Activated effector memory CD4-positive, alpha-beta T cell treated with Interleukin-2 at 50 U/mL for 16 hours (primary cell): ENCODE measurements at places on chromosomes 1 and 21.

DNA sequence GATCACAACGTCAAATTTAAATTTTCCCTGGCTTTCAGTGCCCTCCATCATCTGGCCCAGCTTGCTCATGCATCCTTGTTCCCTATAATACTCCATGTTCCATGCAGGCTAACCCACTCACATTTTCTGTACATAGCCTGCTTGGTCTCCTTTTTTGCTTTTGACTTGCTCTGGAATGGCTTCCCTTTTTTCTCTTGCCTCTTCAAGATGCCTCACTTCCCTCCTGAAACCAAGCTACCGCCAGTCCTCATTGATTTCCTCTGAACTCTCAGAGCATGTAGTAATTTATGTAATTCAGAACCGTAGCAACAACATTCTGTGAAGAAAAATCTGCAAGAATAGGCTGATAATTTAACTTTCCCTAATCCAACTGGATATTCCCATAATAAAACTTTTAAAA is 10.3 kb downstream of the CAP1 start:
- DNase-seq, result no peak

GRCh38 chr1:110174961-110175360 is 24.7 kb downstream of the SLC6A17 start:
- DNase-seq, result no peak

DNA sequence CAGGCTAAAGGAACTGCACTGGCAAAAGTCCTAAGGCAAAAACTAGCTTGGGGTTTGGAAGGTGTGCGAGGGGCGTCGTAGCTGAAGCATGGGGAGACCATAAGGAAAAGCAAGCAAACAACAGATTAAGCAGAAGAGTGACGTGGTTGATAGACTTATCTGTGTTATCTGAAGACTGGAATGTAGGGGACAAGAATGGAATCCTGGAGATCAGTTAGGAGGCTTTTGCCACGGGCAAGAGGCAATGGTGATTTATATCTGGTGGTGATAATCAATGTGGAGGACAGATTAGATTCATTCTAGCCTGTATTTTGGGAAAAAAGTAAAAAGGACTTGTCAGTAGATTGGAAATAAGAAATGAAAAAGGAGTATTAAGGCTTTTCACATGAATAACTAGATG is 97.4 kb downstream of the ITSN1 start:
- no peak for DNase-seq

DNA sequence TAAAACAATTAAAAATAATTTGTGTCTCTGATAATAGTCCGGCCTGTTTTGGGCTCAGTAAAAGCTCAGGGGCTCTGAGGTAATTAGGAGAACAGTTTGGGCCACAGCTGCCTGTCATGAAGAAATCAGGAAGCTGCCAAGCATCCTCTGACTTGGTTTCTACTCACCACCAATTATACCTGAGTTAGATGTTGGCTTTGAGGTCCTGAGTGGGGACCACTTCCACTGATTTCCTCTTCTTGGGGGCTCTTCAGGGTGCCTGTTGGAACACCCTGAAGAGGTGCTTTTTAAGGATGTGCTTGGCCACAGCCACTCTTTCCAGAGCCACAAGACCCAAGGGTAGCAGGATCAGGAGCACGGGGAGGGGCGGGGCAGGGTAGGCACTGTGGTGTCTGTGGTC is 10.9 kb downstream of the SLC6A17 start:
- DNase-seq, result no peak

DNA sequence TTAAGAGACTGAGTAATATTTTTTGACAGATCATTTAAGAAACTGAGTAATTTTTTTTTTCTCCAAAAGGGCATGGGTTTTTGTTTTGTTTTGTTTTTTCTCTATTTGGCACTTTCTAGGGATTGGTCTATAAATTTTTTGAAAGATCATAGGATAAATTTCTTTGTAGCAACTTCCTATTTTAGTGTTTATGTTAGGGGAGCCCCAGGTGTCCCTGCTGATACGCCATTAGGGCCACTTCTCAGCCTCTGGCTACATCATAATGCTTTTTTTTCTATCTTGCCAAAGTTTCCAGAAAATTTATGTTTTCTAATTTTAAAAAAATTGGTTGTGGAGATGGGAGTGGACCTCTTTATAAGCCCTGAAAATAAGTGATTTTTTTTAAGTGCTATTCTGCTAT is 2.6 kb downstream of the GABPA start:
- no peak for DNase-seq

DNA sequence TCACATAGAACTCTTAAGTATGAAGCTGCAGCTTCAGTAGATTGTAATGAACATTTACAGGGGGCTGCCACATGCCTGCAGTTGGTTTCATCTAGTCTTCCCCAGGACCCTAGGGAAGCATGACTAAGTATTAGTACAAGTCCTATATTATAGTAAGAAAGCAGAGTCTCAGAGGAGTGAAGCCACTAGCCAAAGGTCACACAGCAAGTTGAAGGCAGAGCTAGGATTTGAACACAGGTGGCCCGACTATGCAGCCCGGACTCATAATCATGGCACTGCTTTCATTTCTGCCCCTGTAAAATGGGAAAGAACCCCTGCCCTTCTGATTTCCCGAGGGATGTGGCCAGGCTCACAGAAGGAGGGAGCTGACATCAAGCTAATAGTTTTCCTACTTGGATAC is 8.4 kb upstream of the CRYBG2 start:
- DNase-seq, result no peak

GRCh38 chr1:22818061-22818770 is 107.6 kb downstream of the EPHB2 start:
- no peak for DNase-seq

GRCh38 chr1:211331011-211331709 is 4.5 kb downstream of the TRAF5 start:
- DNase-seq, result no peak

GRCh38 chr1:61844006-61844405 is 101.7 kb downstream of the PATJ start:
- DNase-seq, result no peak

DNA sequence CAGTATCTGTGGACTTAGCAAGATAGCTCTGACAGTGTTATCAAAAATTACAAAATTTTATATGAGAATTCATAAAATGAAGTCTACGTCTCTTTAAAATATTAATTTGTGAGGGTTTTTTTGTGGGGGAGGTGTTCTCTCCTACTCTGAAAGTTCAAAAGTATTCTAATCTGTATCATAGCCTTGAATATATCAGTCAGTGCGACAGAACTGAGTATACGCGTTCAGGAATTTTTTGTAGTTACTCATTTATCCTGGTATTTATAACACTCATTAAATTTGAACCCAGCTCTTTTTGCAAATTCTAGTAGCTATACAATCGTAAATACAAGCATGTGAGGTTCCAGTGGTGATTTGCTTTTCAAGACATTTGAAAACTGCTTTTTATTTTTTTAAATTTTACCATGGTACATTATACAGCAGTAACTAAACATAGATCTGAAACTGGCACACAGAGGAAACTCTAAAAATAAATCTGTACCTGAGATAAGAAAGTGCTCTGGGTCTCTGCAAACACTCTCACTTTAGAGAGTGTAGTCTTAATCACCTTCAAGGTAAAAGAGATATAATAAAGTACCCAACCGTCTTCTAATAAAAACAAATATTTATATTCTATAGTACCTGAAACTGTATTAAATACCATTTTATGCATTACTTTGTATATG is 178.4 kb upstream of the ADAMTS5 start:
- DNase-seq, result no peak

DNA sequence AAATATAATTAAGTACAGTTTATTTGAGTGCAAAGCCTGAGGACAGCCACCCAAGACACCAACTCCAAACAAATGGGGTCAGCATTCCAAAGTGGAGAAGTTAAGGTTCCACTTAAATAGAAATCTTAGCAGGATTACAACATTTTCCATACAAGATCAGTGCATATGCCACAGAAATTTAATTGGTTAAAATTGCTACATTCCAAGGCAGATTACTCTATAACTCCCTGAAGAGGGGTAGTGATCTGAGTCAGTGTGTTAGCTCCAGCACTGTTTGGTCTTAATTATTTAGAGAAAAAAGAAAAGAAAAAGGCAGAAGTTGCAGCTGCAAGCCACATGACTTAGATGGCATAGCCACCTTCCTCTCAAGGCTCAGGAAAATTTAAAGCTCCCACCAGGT is 297.5 kb downstream of the HHIPL2 start:
- no peak for DNase-seq

DNA sequence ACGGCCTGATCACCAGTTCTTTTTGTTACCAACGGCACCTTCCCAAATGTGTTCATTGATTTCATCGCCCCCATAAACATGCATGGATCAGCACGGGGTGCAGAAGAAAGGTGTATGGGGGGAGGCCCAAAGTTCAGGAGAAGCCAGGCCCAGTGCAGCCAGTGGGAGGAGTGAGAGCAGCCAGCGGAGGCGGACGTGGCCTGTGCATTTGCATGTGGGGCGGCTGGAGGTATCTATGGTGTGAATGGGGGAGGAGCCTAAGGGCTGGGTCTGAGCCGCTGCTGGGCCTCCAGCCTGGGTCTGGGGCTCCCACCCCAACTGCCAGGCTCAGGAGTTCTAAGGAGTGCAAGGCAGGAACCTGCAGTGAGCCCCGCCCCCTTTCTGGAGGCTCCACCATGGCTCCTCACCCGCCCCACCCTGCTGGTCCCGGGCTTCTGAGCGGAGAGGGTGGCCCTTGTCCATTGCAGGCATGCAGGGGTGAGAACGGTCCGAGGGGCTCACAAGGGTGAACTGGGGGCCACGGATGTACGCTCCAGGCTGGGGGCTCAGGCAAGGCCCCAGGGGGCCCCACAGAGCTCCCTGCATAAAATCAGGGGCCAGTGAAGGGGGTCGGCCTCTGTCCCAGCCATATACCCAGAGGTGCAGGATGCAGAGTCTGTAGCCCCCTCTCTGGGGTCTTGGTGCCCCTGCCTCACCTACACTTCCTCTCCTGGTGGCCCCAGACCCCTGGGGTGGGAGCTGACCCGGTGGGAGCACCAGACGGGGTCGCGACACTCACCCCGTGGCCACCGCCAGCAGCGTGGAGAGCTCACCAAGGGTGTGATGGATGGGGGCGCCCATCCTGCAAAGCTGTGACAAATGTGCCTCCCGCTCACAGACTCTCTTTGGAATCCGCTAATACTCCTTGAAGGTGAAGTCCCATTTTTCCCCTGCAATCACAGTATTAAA is 31.3 kb upstream of the TTC34 start:
- DNase-seq, result no peak

GRCh38 chr1:30764396-30764795 is 6.8 kb upstream of the LAPTM5 start:
- no peak for DNase-seq

DNA sequence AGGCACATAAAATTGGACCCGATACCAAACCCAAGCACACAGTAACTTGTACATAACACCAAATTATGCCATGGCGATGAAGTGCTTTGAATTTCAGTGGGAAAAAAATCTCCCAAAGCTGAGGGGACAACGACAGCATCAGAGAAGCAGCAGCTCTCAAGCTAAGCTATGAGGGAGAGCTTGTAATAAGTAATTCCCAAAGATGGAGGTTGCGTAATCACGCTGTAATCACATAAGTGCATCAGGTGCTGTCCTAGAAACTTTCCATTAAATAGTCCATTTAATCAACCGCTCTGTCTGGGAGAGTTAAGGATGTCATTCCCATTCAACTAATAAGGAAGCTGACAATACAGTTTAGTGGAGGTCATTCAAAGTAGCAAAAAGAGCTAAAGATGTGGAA is 37.6 kb upstream of the KRTAP19-8 start:
- DNase-seq, result no peak

DNA sequence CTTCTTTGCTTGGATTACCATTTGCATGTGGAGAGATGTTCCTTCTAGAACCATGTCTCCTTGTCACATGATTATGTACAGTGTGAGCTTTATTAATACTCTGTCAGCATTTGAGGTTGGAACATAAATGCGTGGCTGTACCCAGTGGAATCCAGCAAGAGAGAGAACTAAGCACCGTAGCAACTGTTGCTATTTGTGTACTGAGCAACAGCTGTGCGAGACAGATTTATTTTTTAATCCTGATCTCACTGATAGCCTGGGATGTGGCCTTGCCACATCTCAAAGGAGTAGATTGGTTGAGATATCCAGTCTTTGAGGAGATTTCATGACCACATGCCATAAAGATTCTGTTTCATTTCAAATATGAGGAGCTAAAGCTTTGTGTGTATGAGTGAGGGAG is 43.4 kb downstream of the KIF1B start:
- DNase-seq, result no peak

DNA sequence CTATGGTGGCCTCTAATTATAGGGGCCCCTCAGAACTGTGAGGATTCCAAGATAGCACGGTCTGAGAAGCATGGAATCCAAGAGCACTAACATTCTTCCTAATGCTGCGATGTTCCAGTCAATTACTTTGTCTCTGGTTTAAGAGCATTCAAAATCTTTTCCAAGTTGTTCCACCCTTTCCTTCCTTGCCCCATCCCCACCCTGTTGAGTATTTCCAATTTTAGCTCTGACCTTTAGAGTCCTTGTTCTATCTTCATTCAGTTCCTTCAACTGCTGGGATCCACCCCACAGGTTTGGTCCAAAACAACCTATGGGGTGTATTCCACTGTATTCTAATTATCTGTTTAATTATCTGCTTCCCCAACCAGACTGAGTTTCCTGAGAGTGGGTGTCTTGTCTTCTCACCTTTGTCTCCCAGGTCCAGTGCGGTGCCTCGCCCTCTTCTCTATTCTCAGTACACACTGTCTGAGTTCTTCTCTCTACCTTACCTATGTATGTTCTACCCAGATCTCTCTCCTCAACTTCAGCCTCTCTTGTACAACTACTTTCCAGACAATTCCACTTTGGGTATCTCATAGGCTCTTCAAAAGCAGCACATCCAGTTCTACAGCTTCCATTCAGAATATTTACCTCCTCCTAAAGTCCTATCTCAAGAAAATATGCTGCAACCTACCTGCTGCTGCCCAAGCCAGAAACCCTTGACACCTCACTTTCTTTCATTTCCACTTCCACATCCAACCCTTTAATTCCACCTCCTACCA is 25.0 kb upstream of the BCL9 start:
- DNase-seq, result no peak

GRCh38 chr1:53519421-53519820 is 60.2 kb downstream of the DMRTB1 start:
- no peak for DNase-seq

GRCh38 chr1:171299342-171299741 is 14.6 kb upstream of the FMO4 start:
- no peak for DNase-seq

DNA sequence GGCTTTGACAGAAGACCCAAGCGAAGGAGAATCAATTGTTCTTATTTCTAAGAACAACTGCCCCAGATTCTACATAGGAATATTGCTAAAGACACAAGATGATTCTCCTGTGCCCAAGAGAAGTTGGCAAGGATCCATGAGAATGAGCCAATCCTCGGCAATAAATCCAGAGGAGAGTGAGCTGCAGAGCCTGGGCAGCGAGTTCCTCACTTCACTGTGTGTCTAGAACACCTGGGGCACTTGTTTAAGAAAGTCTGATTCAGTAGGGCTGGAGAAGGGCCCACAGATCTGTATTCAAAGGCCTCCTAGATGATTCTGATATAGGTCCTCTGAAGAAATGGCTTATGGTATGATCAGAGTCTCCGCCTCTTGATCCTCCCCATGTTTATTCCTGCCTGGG is 31.8 kb downstream of the GADD45A start:
- DNase-seq, result no peak
